GM12878 (cell line): ENCODE measurements at places on chromosomes 12 and 14. TPM values are rescaled to one million over a fixed set of nuclear protein-coding genes. Genes with fewer than 3 reads are reported as not detected.

Gene REM2
- total RNA-seq: 0.66 and 0.69 TPM in 2 replicates

Gene GAS2L3
- 2.5 and 2.6 TPM in 2 replicates for total RNA-seq

Gene APOF
- not detected in 2 replicates for total RNA-seq

Gene LHX5
- total RNA-seq: not detected in 2 replicates

Gene ANKRD52
- total RNA-seq: 49.7 and 52.3 TPM in 2 replicates

Gene NTN4
- 0.08 and 0.15 TPM in 2 replicates for total RNA-seq

- no peak for DNase-seq
These were observed 19.8 kb downstream of the LEMD3 start for GRCh38 chr12:65189028-65189718.

- DNase-seq: no peak
These were observed 22.9 kb upstream of the KRT83 start for GRCh38 chr12:52344111-52344510.

GRCh38 chr12:47868552-47869031 lies 36.2 kb downstream of the VDR start:
- peak; percentile 76 for DNase-seq

- DNase-seq: peak; percentile 37
These were observed 160.0 kb upstream of the SOX5 start for GRCh38 chr12:24109381-24110039.

DNA sequence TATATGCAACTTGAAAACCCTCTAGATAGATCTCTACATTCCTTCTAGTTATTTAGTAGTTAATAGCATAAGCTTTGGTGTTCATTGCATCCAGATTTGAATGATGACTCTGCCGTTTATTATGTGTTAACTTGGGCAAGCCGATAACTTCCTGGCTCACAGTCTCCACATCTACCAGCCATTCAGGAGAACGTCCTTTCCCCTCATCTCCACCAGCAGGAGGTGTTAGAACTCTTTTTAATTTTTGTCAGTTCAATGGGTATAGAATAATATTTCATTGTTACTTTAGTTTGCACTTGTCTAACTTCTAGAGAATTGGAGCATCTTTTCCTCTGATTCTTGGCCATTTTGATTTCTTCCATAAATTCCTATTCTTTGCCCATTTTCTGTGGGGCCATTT lies 30.0 kb upstream of the WSCD2 start:
- no peak for DNase-seq

DNA sequence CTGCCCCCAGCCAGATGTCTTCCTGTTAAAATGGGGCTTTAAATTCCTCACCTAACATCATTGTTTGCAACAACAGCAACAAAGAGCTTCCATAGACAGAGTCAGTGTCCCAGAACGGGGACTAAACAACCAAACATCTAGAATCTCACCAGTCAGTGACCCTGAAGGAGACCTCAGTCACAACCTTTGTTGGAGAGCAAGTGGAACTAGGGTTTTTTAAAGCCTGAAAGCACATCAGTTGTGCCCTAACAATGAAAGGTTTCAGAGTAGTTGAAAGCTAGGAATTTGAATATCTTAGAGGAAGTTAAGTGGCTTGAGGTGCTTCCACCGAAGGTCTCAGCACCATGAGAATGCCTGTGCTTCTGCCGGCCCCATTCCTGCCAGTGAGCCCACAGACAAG lies 5.0 kb upstream of the ALDH2 start:
- DNase-seq: no peak

GRCh38 chr14:65339866-65340265 lies 72.7 kb upstream of the FUT8 start:
- no peak for DNase-seq

GRCh38 chr14:104973135-104973384 lies 5.1 kb downstream of the AHNAK2 start:
- no peak for DNase-seq
